ENCODE measurements at places on chromosomes 6 and 20.

- DNase-seq, result no peak
Measured at GRCh38 chr20:59579404-59580145, 24.8 kb upstream of the PHACTR3 start.

DNA sequence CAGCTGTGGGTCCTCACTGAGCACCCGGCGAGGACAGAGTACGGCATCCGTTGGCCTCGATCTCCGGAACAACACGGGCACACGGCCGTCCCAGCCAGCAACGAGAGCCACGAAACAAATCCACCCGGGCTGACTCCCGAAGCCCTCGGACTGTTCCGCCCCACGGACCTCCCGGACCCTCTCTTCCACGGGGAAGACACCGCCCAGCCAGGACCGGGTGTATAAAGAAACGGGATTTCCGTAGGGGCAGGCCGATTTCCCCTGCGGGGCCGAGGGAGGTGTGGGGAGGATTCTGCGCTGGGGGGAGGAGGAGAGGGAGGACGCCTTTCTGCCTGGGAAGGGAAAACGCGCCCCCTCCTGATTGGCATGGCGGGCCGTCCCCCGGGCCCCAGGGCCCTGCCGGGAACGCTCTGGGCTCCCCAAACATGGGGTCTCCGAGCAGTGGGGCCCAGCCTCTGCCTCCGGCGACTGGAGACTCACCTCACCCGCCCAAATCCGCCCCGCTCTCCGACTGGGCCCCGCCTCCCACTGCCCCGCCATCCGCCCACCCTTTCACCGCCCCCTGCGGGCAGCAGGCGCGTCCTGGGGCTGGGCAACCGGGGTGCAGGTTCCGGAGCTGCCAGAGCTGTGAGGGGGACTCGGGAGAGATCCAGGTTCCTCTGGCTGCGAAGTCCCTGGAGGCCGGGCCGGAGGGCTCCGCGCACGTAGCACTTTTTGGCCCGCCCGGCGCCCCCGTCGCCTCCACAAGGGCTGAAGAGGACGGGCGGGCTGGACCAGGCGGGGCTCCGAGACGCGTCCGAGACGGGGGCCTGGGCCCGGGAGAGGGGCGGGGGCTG, 679 bp upstream of the PPDPF start:
- peak; percentile 62 for DNase-seq

DNA sequence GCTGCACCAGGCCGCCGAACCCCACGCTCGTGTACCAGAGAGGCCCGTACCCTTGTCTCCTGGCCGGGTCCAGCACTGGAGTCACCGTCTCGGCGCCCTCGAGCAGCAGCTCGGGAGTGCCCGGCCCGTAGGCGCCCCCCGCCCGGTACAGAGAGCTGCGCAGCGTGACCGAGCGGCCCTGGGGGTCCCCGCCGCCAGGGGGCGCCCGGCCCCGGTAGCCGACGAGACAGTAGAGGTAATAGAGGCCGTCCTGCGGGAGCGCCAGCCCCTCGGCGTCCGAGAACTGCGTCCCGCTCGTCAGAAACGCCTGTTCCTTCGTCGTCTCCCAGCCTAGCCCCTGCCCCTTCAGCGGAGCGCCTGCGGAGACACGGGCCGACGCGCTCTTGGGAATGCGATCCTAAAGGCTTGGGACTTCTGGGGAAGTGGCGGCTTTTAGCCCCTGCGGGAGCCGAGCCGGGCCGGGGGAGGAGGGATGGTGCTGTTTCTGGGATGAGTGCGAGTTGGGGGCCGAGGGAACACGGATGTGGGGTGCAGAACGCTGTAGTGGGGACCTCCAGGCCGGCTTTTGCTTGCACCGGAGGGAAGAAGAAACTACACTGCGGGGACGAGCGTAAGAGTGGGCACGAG, 1.3 kb downstream of the LTB start:
- DNase-seq, result peak; percentile 81

- no peak for DNase-seq
Measured at GRCh38 chr20:57392512-57393271, 1.5 kb downstream of the RBM38 start.

DNA sequence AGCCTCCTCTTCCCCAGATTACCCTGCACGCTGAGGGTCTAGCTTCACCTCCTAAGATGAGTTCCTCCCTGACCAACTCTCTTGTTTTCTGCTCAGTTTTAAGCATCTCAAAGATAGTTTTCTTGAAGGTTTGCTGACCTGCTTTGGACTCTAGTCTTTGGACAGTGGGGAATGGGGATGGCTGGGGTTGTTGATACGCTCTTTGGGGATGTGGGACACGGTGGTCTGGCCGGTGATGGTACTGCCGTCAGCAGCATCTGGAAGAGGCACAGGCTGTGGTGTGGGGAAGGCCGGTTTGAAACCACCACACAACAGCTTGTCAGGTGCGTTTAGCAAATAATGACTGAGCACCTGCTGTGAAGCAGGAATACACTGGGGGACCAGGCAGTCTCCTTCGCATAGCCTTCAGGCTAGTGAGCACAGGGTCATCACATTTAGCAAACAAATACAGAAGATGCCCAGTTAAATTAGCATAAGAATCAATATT, 94.1 kb downstream of the TMEM242 start:
- no peak for DNase-seq

GRCh38 chr6:91678679-91679446, 1092.0 kb upstream of the MAP3K7 start:
- no peak for DNase-seq

GRCh38 chr20:10408108-10408813, 25.8 kb downstream of the MKKS start:
- DNase-seq, result peak; percentile 24

DNA sequence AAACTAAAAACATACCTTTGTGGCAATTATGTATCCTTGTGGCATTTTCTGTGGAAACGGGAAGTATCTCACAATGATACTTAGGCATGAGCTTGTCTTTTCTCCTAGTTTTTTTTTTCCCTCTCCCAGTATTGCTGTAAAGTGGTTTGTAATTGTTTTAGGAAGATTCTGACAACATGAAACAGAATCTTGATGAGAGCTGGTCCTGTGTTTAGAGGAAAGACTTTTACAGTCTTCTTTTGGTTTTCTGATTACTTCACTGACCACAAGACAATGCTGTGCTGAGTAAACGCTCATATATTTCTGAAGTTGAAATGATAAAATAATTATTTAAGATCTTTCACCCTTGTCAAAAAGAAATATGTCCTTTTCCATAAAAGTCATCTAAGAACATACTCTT, 201.2 kb downstream of the FOXC1 start:
- no peak for DNase-seq

DNA sequence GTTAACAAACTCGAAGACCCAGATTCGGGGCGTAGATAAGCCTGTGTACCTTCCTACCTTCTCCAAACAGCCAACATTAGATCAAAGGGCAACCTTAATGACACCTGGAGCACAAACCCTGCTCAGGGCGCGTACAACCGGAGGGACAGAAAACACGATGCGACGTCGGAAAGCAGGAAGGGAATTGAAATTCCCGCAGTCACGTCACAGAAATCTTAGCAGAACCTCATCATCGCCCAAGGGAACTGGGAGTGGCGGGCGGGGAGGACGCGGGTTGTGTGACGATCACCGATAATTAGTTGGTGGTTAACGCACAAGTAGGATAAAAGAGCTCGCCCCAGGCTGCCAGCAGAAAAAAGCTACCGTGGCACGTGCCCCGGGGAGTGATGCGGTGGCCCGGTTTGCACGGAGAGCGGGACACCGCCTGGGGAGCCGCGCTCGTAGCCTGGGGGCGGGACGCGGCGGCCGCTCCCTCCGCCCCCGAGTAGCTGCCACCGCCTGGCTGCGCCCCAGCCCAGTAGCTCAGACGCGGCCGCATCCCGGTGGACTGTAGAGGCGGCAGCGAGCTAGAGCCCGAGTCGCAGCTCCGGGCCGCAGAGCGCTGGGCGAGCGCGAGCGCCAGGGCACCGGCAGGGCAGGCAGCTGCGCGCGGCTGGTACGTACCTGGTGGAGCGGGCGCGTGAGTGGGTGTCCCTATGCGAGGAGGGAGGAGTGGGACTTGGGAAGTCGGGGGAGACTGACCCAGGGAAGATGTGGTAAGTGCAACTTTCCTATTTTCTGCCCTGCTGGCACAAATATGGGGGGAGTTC, at the start of gene PKIB:
PKIB (plus strand) TSS at position 525 of the 809 bp plus-strand sequence. CDS start 107,390 bp downstream, outside the sequence.
- peak; percentile 63 for DNase-seq

- no peak for DNase-seq
Measured at GRCh38 chr6:161414707-161415106, 140.8 kb upstream of the AGPAT4 start.

GRCh38 chr20:44593751-44594150, 11.4 kb downstream of the PKIG start:
- DNase-seq, result no peak

GRCh38 chr6:8888468-8888867, 453.1 kb upstream of the SLC35B3 start:
- no peak for DNase-seq

DNA sequence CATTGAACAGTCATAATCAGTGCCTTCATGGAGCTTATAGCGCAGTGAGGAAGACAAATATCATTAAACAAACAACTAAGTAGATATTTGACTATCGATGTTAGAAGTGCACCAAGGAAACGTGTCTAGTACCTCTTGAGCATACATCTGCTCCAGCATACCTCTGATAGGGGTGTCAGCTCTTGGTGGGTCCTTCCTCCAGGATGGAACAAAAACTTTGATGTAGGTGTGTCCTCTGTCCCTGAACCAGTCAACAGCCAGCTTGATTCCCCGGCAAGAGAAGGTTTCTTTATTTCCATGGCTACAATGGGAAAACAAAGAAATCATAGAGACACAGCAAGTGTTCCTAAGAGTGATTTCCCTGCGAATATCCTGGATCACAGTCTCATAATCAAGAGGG, 23.1 kb downstream of the ZC3H12D start:
- DNase-seq, result no peak

DNA sequence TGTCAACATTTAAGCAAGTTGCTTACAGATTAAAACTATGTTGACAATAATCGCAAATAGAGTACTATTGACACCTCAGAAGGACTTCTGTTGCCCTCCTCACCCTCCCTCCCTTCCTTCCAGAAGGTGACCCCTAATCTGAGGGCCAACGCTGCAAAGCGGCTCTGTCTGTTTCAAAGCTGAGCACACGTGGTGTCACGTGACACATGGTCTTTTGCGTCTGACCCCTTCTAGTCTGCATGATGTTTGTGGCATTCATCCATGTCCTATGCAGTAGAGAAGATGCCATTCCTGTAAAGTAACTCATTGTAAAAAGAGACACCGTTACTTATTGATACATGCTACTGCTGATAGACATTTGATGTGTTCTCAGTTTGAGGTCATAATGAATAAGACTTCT, 182.3 kb downstream of the THBS2 start:
- no peak for DNase-seq

GRCh38 chr6:20979076-20979475, 444.8 kb downstream of the CDKAL1 start:
- no peak for DNase-seq

- DNase-seq, result no peak
Measured at GRCh38 chr6:113202852-113203714, 654.1 kb upstream of the MARCKS start.

DNA sequence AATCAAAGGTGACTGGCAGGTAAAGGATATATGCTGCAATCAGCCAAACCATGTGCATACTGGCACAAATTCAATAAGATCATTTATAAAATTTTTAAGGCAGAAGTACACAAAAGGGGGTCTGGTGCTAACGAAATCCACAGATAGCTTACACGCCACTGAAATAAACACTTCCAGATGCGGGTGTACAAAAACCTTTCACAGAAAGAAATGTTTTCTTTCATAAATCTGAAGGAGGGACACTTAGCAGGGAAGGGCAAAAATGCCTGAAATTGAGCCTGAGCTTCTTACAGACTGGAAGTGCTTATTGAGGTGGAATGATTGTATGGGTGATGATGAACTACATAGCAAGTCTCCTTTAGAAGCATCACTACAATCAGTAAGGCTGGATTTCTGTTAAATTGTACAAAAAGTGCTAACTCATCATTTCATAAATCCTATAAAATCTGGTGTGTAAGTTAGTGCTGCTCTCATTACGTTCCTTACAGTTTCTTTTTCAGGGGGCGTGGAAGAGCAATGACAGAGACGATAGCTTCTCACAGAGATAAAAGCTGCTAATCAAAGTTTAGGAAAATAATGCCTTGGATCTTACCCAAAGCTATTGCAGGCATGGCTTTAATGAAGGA, 409.3 kb upstream of the RUNX2 start:
- DNase-seq, result peak; percentile 71

DNA sequence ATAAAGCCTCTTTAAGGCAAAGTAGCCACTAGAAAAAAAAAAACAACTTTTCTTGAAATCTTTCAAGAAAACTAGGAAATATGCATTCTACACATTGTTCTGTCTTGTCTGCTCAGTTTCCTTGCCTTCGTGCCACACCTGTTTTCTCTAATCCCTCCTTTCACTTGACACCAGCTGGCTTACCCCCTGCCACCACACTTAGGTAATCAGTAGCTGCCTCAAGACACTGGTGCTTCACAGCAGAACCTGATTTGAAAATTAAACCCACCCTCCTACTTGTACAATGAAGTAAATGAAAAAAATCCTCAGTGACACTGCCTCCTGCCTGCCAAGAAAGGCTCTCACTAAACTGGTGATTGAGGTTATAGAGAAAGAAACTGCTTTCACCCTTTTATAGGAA, 45.8 kb upstream of the SCML4 start:
- no peak for DNase-seq

DNA sequence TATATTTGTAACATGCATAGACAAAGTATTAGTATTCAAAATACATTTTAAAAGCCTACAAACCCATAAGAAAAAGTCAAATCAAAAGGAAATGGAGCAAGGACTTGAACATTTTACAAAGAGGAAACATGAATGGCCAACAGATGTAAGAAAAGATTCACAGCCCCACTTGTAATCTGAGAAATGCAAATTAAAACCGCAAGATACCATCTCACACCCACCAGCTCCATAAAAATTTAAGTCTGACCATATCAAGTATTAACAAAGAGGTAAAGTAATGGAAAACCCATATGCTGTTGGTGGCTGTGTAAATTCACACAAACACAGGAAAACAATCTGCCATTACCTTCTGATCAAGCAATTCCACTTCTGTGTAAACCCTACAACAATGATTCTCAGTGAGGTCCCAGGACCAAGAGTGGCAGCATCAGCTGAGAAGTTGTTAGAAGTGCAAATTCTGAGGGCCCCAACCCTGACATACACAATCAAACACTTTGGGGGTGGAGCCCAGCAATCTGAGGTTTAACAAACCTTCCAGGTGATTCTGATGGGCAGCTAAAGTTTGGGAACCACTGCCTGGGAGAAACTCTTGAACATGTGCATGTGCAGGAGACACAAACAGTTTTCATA, 30.9 kb downstream of the BCL2L1 start:
- peak; percentile 74 for DNase-seq

All from fibroblast of skin of right quadriceps (primary cell).